NCI-H446 treated with DMSO at 0.1 percent for 48 hours (cell line): ENCODE measurements at places on chromosomes 5 and 9.
A peak's percentile ranks its signal among the peaks of the same experiment; 100 is the strongest.

- no peak for DNase-seq
These were observed 42.0 kb upstream of the LIFR start for GRCh38 chr5:38598296-38598993.

GRCh38 chr5:125227333-125228095 lies 481.1 kb upstream of the ZNF608 start:
- DNase-seq, result no peak

DNA sequence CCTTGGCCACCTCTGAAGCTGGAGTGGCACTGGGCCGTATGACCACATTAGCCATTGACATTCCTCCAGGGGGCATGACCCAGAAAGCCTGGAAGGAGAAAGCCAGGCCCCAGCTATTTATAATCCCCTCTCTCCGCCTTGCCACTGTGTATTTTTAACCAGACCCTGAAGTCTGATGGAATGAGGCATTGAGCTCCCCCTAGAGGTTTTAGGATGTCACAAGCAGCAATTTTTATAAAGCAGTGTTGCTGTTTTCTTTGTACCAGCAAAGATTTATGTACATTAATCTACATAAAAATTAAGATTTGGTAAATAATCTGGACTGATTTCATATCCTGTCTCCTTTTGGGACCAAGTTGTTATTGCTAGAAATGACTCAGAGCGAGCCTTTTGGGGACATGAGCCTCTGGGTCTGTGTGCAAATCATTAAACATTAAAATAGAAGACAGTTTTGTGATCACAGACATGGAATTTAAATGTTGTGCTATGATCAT lies 127.1 kb downstream of the TRIO start:
- peak; percentile 75 for DNase-seq

DNA sequence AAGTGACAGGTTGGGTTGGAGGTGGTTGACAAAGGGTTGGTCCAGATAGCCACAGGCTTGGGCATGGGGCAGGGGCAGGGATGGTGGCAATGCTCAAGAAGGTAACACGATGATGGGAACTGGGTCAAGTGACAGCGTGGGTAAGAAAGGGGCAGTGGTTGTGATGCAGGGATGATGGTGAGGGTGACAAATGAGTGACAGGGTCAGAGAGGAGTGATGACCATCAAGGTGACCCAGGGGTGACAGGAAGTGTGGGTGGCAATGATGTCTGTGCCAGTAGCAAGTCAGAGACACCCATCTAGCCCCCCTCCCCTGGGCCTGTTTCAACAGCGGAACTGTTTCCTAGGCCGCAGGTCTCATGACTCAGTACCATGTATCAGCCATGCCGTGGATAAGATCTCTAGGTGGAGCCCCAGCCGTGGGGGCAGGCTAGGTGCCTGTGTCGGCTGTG lies 20.5 kb downstream of the AQP3 start:
- no peak for DNase-seq

- DNase-seq, result no peak
These were observed 40.8 kb downstream of the PRRC2B start for GRCh38 chr9:131434673-131435072.

DNA sequence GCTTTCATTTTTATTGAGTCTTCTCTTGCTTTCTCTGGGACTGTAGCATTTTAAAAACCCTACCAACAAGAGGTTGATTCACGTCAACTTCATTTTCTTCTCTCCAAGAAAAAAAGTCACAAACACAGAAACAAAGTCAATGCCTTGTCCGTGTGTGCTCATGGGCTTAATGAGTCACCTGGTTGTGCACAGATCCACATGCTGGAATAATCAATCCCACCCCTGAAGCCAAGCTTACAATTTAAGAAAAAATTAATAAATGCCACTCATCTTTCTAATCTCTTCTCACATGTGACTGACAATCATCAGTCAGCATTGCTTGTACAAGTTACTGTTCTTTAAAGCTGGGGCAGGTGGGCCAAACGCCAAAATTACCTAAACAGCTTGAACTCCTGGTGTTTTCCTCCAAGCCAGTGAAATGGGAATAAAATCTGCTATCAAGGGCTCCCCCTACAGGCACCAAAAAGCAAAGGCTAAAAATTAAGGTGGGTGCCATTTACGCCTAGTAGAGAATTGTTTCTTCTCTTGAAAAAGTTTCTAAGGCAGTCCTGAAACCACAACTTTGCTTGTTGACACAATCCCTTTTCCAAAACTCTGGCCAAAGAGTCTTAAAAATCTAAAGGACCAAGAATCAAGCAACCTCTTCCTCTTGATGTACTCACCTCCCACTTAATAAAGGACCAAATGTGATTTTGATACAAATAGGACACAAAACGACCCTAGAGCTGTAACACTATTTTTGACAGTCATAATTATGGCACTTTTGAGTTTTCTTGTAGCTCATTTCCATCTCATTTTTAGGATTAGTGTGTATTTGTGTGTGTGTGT lies 21.3 kb downstream of the TRMO start:
- DNase-seq, result peak; percentile 19

DNA sequence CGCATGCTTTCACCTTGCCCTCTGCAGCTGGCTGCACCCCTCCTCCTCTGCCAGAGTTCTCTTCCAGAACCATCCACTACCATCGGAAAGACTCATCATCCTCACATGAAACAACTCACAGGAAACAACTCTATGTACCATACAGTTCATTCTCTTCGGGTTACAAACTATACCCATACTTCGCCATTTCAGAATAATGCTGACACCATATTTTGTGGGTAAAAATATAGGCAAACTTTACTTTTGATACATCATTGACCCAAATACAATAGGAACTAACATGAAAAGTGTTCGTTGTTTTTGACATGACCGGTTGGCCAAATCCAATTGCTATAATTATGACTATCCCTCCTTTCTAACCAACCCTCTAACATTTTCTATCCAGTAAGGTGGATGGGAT lies 421.0 kb downstream of the SEMA5A start:
- no peak for DNase-seq

GRCh38 chr5:135238622-135239452 lies 160.2 kb downstream of the MACROH2A1 start:
- DNase-seq, result no peak

DNA sequence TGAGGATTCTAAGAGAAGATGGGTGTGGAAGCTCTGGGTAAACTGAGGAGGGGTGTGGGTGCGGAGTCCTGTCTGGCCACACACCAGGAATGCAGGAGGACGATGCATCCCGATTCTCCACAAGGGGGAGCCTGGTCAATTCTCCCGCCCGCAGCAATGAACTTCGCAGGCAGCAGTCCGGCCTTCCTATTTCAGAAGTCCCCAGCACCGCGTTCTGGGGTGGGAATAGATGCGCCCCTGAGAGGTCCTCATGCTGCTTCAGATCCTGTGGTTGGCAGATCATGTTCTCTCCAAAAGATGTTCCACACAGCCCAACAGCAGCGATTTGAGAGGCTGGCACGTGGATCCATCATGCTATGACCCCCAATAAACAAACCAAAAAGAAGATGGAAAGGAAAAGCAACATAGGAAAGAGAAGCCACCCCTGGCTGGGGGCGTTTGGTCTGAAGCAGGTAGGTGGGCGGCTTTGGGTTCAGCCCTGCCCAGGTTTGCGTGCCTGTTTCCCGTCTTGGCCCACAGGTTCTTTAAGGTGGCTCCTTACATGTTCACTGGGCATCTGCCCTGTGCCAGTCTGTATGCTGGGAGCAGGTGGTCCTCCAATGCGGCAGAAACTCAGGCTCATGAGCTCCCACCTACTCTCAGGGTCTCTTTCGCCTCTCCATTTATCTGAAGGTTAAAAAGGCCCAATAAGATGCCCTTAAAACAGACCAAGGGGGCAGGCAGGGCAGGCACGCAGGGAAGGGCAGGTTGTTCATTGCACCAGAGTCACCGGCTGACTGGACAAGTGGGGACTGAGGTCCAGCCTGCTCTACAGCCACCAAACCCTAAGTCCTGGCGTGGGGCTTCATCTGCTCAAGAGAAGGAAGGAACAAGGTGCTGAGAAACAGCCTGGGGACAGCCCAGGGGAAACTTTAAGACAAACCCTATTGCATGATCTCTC lies 171.6 kb downstream of the PAX5 start:
- no peak for DNase-seq

- no peak for DNase-seq
These were observed 21.4 kb upstream of the CCNJL start for GRCh38 chr5:160333721-160334120.

- no peak for DNase-seq
These were observed 43.8 kb downstream of the AOPEP start for GRCh38 chr9:94770334-94770733.

DNA sequence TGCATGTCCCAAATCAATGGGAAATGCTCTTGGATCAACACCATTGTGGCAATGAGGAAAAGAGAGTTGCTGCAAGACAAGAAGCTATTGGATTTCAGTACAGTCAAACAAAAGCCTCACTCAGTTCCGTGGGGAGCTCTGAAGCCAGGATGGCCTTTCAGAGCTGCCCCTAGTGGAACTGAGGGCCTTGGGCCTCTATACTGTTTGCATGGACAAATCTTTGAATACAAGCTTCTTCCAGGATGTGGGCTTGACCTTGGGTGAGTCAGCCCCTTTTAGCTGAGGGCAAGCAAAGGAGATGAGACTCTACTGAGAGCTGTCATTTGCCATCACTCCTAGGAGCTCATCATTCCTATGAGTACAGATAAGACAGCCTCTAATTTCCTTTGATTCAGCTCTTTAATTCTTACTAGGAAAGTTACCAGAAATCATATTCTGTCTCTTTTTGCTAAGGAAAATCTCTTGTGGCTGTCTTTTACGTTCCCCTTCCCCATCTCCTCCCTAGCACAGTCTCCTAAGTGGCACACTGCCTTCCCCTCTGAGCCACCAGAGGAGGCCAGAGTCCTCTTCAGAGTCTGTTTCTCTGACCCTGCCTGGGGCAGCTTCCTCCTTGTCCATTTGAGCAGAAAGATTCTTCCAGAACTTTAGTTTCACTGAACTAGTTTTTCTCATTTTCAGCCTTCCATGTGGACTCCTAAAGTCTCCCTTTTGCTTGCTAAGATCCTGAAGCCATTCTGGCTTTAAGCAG lies 168.8 kb upstream of the POC5 start:
- no peak for DNase-seq

GRCh38 chr9:133512253-133513213 lies 12.2 kb downstream of the MYMK start:
- DNase-seq, result no peak

- peak; percentile 100 for DNase-seq
These were observed 72.4 kb upstream of the MPDZ start for GRCh38 chr9:13351778-13352386.

DNA sequence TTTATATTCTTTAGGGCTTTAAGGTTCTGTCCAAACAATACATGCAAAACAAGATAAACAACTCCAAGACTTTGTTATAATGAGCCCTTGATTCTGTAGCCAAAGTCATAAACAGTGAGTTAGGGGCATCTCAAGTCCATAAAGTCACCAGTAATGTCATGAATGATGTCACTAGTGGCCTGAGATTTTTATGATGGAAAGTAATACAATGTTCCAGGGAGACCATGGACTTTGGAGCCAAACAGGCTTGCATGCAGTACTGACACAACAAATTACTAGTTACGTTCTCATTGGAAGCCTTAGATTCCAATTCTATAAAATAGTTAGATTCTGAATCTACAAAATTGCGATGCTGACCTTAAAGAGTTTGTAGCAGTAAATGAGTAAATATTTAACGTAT lies 280.0 kb downstream of the HINT1 start:
- no peak for DNase-seq

DNA sequence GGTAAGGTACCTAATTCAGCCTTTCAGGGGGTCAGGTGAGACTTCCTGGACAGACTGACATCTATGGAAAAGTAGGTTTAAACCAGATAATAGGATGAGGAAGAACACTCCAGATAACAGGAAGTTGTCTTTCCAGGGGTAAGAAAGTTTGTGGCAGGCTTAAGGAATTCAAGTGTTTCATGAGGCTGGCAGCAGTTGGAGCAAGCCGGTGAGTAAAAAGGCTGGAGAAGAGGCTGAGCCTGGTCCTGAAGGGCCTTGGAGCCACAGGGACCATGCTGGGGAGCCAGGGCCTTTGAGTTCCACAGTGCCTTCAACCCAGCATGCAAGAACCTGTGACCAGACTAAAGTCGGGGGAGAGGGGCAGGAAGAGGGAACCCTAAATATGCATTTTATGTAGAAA lies 353.4 kb downstream of the SPOCK1 start:
- DNase-seq, result no peak

GRCh38 chr5:50867140-50867539 lies 200.7 kb downstream of the PARP8 start:
- no peak for DNase-seq

DNA sequence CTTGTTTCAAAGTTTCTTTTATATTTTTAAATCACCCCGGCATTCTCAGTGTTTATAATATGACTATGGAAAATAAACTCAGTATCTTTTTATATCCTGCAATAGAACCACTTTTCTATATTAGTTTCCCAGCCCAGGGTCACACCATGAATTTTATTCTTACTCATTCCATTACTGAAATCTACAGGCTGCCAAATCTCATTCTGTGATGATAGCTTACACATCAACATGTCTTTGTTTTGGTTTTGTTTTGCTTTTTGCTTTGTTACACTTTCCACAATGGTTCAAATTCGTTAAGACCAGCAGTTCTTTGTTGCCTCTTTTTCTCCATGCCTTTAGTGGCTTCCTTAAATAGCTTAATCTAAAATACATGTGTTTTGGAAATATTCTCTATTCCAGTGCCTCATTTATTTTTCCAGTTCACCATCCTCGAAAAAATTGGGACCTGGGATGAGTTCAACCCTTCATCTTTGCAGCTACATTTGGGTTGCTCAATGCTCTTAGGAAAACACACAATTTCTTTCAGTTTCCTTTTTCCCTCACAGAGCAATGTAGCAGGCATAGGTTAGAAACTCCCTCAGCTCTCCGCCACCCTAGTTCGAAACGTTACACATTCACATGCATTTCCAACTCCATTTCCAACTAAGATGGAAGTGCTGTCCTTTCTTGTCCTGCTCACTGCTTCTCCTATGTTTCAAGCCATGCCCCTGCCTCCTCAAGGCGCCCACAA lies 1146.3 kb downstream of the MAT2B start:
- no peak for DNase-seq

GRCh38 chr9:121484651-121485446 lies 14.8 kb downstream of the GGTA1 start:
- DNase-seq, result no peak

DNA sequence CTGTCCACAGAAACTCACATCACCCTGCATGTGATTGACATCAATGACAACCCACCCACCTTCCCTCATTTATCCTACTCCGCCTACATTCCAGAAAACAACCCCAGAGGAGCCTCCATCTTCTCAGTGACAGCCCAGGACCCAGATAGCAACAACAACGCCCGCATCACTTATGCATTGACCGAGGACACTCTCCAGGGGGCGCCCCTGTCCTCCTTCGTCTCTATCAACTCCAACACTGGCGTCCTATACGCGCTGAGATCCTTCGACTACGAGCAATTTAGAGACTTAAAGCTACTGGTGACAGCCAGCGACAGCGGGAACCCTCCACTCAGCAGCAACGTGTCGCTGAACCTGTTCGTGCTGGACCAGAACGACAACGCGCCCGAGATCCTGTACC lies 1.7 kb downstream of the PCDHGA3 start:
- DNase-seq, result no peak

GRCh38 chr5:55225346-55225745 lies 1.8 kb downstream of the MCIDAS start:
- no peak for DNase-seq

GRCh38 chr5:73558950-73559349 lies 6.5 kb downstream of the ANKRA2 start:
- DNase-seq, result no peak
